ENCODE measurements at places on chromosomes 13 and 19.

DNA sequence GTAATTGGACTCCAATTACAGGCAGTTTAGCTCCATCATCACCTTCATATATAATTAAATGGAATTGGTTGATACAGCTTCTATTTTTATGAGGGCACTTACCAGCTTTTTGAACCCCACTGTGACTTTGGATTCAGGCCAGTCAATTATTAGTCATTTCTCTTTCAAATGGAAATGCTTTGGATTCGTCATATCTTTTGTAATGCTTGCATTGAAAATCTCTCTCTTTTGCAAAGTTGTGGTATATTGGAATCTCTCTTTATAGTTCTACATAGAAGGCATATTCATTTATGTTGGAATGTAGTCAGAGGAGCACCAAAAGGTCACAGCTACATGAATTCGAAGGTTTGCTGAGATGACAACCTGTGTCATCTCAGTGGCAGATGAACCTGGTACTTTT, 1074.3 kb upstream of the SLC10A2 start:
- no peak for DNase-seq

DNA sequence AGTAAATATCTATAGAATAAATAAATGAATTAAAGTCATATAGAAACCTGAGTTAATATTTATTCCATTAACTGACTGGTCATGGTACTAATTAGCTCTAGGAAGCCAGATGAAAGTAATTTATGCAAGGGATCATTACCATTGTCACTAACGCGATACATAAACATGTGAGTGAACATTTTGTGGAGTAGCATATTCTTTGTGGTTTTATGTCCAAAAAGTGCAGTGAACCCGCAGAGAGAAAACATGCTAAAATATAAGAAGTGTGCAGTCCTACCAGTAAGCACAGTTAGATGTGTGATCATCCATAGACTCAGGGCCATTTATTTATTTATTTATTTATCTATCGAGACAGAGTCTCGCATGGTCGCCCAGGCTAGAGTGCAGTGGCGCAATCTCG, 1.6 kb downstream of the GPR183 start:
- DNase-seq: no peak

- no peak for DNase-seq
Observed at GRCh38 chr13:46572752-46573431, 19.9 kb downstream of the LRCH1 start.

DNA sequence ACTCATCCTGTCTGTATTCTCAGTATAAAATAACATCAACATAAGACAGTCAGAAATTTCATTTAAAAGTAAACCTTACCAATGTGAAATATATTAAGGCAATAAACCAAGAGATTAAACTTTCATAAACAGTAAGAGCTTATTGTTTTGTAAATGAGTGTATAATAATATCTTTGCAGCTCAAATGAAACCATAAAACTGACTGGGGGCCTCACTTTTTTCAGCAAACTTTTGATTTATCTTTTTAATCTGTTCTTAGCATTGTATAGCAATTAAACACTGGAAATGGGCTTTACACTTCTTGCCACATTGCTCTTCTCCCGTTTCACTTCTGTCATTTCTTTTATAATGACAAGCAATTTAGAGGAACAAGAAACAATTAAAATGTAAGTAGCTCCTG, 580.3 kb downstream of the GPC6 start:
- DNase-seq: no peak

DNA sequence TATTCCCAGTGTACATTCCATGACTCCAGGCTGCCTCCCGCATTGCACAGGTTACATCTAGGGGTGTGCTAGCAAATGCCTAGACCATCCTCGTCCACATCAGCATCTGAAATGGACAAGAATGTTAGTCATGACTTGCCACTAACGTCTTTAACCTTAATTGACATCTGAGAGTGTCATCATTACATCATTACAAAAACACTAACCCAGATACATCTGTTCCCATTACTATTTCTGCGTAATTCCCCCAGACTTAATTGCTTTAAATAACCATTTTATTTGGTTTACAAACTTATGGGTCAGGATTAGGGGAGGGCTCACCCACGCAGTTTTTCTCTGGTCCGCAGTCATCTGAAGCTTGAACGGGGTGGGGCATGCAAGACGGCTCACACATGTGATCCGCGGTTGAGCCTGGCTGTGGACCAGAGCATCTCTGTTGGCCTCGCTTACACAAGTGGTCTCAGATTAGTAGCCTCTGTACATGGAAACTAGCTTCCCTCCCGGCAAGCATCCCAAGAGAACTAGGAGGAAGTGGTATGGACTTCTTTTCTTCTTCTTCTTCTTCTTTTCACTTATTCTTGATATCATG, 15.9 kb downstream of the KL start:
- DNase-seq: no peak

DNA sequence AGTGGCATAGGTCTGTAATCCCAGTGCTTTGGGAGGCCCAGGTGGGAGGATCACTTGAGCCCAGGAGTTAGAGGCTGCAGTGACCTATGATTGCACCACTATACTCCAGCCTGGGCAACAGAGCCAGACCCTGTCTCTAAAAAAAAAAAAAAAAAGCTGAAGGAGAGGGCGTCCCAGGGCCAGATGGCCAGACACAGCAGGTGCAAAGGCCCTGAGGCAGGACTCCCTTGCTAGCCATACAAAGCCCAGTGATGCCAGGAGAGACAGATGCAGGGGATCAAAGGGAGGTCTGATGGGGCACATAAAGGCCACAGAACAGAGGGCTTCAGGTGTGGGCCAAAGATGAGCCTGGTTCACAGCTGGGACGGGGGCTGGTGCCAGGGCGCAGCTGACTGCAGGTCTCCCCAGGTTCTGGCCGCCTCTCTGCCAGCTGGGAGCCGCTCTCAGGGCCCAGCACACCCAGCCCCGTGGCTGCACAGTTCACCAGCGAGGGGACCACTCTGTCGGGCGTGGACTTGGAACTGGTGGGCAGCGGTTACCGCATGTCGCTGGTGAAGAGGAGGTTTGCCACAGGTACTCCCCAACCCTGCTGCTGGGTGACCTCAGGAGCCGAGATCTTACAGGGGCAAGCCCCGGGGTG, 7.5 kb upstream of the B3GNT3 start:
- no peak for DNase-seq

GRCh38 chr13:81990652-81991051, 1649.7 kb upstream of the SPRY2 start:
- DNase-seq: no peak

- DNase-seq: no peak
Observed at GRCh38 chr13:62760724-62761123, 1345.1 kb upstream of the PCDH20 start.

- DNase-seq: no peak
Observed at GRCh38 chr13:73778242-73778864, 355.9 kb downstream of the KLF12 start.

DNA sequence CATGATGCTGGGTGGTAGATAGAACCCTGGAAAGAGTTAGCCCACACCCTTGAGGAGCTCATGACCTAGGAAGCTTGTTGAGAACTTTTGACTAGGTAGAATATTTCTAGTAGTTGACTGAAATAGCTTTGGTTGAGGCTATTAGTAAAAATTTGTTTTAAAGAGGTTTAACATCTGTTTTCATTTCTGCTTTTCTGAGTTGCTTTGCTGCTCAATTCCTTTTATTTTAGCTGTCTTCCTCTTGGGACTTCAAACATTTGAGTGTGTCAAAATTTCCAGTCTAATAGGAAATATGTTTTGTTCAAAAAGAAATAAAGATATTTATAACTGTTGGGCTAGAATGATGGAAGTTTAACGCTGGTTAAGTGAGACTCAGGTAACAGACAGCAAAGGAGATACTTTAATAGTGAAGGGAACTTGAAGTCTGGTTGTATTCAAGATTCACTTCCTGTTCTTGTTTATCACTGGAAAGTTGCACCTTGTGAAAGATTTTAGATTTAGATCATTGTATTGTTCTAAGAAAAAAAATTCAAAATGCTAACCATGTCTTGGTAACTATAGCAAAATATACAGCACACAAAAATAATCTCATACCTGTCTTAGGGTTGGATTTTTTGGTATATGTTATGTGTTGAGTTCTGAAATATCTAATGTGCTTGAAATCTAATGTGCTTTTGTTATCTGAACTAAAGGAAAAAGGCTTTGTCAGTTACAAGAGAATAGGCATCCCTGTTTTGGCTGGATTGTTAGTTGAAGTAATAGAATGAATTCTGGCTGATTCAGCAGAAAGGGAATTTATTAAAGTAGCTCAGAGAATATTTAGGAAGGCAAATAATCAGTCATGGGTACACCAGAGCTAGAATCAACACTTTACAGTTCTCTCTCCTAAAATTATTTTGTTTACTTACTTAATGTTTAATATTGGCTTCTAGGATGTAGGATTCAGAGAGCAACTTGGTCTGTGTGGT, 24.4 kb upstream of the GPR18 start:
- no peak for DNase-seq

DNA sequence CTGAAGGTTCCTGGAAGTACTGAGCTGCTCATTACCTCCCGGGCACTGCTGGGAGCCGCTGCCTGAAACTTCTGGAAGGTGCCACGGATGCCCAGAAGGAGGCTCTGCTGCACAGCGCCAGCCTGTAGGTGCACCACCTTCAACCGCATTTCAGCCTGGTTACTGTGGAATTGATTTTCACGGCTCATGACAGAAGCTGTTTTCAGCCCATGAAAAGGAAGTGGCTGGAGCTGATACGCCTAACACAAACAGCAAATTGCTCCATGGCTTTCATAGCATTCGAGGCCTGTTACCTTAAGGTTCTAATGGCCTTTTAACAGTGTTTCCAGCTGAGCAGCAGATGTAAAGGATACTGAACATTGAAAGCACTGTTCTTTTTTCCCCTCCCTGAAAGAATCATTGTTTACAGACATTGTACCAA, 22.0 kb downstream of the GPC6 start:
- DNase-seq: no peak

GRCh38 chr19:12649941-12650340, 16.6 kb downstream of the MAN2B1 start:
- DNase-seq: no peak

DNA sequence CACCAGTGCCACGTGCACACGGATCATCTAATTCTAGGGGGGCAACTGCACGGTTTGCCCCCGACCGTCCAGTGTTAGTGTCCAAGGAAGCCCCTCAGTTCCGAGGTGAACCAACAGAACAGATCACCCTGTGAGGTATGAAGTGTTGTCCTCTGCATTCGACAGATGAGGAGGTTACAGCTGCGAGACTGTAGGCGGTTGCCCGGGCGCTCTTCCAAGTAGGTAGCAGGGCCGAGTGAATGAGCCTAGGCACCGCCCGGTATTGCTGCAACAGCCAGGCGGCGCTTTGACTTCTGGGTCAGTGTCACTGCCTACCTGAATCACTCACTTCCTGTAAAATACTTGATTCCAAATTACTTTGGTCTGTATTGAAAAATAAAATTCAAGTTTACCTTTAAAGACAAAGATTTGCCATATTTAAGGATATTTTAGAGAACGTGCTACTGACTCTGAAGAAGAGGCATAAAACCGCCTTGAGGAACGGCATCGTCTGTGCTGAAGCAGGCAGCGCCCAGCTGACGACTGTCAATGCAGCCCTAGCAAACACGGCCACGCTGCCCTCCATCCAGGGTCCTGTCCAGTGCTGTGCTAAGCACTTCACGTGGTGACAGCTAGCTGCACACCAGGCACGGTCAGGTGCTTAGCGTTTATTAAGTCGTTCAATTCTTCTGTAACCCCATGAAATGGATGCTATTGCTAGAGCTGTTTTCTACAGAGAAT, 19.3 kb upstream of the RASA3 start:
- DNase-seq: no peak

DNA sequence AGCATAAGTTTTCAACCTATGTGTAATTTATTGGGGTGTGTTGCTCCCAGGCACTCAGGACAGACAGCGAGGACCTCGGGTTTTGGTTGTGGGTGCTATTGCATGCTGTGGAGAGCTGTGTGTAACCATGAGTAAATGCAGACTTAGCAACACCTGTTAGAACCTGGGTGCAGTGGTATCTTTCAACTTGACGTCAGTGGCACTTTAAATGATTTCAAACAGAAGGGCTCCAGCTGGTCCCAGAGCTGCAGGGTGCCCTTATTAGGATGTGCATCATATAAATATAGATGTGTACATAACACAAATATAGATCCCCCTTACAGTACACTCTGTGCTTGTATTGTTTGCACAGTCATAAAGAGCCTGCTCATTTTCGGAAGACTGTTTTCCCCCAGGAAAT, 228.3 kb upstream of the IRS2 start:
- no peak for DNase-seq

DNA sequence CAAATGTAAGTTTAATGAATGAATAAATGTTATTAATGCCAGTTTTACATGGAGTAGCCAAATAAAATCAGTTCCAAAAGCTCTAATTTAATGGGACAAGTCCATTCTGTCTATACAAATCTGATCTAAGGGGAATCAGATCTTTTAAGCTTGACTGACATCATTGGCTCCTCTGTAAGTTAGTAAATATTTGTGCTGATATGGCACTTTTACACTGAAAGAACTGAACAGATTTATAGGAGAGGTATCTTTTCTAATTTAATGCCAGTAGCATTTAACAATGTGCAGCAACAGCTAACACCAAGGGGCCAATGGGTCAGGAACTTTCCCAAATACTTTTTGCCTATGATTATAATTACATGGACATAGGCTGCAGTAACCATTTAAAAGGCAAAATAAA, 832.3 kb downstream of the PCDH17 start:
- no peak for DNase-seq

GRCh38 chr13:107644136-107644535, 571.2 kb downstream of the LIG4 start:
- DNase-seq: no peak

DNA sequence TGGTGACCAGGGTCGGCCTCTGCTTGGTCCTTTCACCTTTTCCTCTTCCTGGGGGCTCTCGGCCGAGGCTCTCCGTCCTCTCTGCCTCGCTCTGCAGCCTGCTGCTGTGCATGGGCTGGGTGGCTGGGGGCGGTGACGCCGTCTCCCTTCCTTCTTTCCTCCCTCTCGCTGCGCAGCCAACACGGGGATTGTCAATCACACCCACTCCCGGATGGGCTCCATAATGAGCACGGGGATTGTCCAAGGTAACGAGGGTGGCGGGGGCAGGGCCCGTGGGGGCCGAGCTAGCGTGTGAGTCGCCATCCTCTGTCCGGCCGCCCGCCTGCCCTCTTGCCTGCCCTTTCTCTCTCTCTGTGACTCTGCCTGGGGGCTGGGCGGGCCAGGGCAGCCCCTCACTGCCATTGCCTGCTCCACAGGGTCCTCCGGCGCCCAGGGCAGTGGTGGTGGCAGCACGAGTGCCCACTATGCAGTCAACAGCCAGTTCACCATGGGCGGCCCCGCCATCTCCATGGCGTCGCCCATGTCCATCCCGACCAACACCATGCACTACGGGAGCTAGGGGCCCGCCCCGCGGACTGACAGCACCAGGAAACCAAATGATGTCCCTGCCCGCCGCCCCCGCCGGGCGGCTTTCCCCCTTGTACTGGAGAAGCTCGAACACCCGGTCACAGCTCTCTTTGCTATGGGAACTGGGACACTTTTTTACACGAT, 7.1 kb downstream of the YIPF2 start:
- DNase-seq: no peak

All from activated T-helper 1 cell treated with anti-CD3 and anti-CD28 coated beads, Interleukin-2, amount 50 U/mL, for 16 hours (primary cell).